ENCODE measurements at places on chromosomes 2 and 18.

DNA sequence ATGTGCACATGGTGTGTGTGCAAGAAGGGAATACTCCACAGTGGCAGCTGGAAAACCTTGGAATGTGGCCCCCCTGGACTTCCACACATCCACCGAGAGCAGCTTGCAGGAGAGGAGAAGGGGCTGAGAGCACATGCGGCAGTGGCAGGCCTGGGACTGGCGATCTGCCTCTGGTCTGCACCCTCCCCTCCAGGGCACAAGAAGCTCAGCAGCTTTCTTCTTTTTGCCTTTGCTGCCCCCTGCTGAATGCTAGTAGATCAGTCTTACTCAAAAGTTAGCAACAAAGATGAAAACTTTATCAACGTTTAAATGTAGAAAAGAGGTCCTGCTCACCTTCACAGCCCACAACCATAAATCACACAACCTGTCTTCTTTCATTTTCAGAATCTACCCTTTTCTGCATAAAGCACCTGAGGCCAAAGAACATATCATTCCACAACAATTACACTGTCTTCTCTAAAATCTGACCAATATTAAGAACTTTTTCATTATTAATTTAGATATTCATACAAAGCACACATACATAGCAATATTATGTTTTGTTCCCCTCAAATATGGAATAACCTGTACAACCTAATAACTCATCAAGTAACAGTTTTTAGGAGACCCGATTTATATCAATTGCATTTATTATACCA lies 34.6 kb downstream of the TGFBRAP1 start:
- peaks cover 39% of the 10 kb centered on the region for H3K36me3 ChIP-seq
- H3K27me3 ChIP-seq = no peaks in the 10 kb centered on the region
- no peak overlapping the region for H3K4me3 ChIP-seq
- DNase-seq = no peak
- no peak overlapping the region for H3K27ac ChIP-seq
- H3K4me1 ChIP-seq = no peaks in the 10 kb centered on the region

GRCh38 chr2:46377666-46378560 lies 80.7 kb downstream of the EPAS1 start:
- H3K27ac ChIP-seq = peak overlapping the region; percentile 80
- peaks cover 98% of the 10 kb centered on the region for H3K36me3 ChIP-seq
- no peak for DNase-seq
- no peaks in the 10 kb centered on the region for H3K27me3 ChIP-seq
- H3K4me1 ChIP-seq = peaks cover 41% of the 10 kb centered on the region

DNA sequence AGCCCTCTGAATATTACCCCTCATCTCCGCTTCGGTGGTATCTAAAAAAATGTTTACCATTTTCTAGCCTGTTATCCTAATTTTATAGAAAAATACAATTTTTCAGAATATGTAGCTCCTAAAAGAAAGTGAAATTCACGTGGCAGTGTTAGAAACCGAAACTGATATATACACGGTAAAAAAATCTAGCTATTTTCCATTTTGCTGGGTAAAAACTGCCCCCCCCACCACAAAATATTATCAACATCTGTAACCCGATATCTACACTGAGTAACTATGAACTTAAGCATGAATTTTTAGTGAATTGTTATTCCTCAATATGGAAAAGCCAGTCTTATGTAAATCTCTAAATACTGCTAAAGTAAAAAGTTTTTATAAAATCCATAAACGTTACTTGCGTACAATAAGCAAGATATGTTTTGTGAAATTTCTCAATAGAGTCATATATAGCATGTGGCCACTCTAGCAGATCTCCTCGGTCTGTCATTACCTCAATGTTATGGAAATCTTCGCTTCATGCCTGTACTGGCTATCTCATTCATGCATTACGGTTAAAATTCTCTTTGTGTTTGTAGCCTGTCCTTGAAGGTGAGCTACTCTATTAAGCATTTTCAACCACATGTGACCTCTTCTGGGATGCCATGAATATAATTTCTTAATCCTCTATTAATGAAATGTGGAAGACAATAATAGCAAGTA lies 524.2 kb downstream of the TRIB2 start:
- no peak overlapping the region for H3K4me3 ChIP-seq
- H3K36me3 ChIP-seq = no peaks in the 10 kb centered on the region
- no peaks in the 10 kb centered on the region for H3K27me3 ChIP-seq
- no peak for DNase-seq
- H3K4me1 ChIP-seq = no peaks in the 10 kb centered on the region
- no peak overlapping the region for H3K27ac ChIP-seq

- no peak for DNase-seq
- H3K4me3 ChIP-seq = peak overlapping the region; percentile 53
- H3K27me3 ChIP-seq = no peaks in the 10 kb centered on the region
- no peaks in the 10 kb centered on the region for H3K36me3 ChIP-seq
- peaks cover 16% of the 10 kb centered on the region for H3K4me1 ChIP-seq
Observed at GRCh38 chr2:96116879-96117533, 635 bp upstream of the ADRA2B start.

DNA sequence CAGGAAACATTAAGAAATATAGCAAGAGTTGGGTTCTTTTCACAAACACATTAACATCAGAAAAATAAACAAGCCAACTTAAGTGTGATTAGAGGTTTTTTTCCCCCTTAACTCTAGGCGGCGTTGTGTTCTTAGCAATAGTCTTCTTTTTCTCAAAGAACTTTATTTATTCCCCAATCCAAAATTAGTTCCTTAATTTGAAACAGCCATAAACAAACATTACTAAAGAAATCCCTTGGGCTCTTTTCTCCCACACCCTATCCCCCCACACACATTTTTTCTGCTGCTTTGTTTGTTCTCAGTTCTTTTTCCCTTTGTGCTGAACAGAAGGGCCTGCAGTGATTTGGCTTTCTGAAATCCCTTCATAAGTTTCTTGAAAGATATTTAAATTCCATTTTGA lies 13.2 kb upstream of the MYO1B start:
- peaks cover 4% of the 10 kb centered on the region for H3K4me1 ChIP-seq
- H3K27me3 ChIP-seq = no peaks in the 10 kb centered on the region
- no peaks in the 10 kb centered on the region for H3K36me3 ChIP-seq
- H3K27ac ChIP-seq = no peak overlapping the region
- H3K4me3 ChIP-seq = no peak overlapping the region

DNA sequence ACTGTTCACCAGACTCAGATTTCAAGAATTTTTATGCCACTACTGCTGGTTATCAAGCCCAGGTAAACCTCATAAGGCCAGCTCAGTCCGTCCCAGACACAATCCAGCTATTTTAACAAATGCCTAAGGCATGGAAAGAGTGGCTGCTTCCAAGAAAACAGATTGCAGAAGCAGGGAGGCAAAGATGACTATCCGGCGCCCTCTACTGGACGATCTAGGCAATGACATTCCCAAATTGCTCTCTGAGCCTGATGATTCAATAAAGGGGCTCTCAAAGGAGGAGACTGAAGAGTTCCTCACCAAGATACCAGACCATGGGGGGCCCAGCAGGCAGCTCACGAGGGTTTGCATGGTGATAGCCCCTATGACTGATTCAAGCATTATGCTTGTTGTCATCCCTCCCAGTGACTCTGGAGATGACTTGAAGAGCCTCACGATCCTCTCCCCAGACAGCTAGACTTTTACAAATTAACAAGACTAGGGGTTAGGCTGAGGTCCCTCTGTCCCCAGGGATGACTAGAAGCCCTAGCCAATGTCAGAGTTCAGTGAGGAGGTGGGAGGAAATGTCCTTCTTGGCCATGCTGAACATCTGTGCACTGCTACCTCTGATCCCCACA lies 25.0 kb downstream of the SERPINB8 start:
- no peak for DNase-seq
- H3K27me3 ChIP-seq = no peaks in the 10 kb centered on the region
- no peaks in the 10 kb centered on the region for H3K36me3 ChIP-seq
- H3K4me3 ChIP-seq = no peak overlapping the region

- no peak overlapping the region for H3K27ac ChIP-seq
- DNase-seq = no peak
- no peaks in the 10 kb centered on the region for H3K4me1 ChIP-seq
- no peaks in the 10 kb centered on the region for H3K27me3 ChIP-seq
- no peak overlapping the region for H3K4me3 ChIP-seq
Observed at GRCh38 chr2:165989851-165990250, 36.3 kb upstream of the TTC21B start.

GRCh38 chr2:12097859-12098258 lies 351.4 kb downstream of the LPIN1 start:
- no peak overlapping the region for H3K4me3 ChIP-seq
- no peak overlapping the region for H3K27ac ChIP-seq
- H3K27me3 ChIP-seq = no peaks in the 10 kb centered on the region

DNA sequence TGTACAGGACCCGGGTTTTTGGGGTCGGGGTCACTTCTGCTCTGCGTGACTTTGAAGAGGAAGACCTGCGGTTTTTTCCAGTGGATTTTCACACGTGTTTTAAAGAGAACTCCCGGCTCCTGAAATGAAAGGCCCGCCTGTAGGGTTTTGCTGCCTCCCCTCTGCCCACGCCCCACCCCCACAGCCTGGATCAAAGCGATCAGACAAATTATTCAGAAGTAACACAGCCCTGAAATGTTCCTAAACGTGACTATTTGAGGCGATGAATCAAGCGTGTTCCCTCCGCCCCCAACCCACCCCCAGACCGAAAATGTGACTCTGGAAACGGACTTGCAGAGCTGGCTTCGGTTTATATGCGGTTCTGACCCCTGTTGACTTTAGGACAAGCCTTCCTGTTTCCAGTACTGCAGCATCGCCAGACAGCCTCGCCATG lies 28.7 kb upstream of the SMIM21 start:
- DNase-seq = no peak
- H3K27me3 ChIP-seq = no peaks in the 10 kb centered on the region
- H3K36me3 ChIP-seq = no peaks in the 10 kb centered on the region
- no peak overlapping the region for H3K27ac ChIP-seq

GRCh38 chr2:235098269-235098668 lies 146.5 kb downstream of the SH3BP4 start:
- DNase-seq = no peak
- H3K27me3 ChIP-seq = no peaks in the 10 kb centered on the region
- no peak overlapping the region for H3K4me3 ChIP-seq
- H3K4me1 ChIP-seq = no peaks in the 10 kb centered on the region
- H3K27ac ChIP-seq = no peak overlapping the region
- no peaks in the 10 kb centered on the region for H3K36me3 ChIP-seq

GRCh38 chr2:16613539-16614011 lies 52.1 kb downstream of the CYRIA start:
- H3K27me3 ChIP-seq = peaks cover 3% of the 10 kb centered on the region
- no peak for DNase-seq
- no peaks in the 10 kb centered on the region for H3K4me1 ChIP-seq
- H3K27ac ChIP-seq = no peak overlapping the region
- no peaks in the 10 kb centered on the region for H3K36me3 ChIP-seq

DNA sequence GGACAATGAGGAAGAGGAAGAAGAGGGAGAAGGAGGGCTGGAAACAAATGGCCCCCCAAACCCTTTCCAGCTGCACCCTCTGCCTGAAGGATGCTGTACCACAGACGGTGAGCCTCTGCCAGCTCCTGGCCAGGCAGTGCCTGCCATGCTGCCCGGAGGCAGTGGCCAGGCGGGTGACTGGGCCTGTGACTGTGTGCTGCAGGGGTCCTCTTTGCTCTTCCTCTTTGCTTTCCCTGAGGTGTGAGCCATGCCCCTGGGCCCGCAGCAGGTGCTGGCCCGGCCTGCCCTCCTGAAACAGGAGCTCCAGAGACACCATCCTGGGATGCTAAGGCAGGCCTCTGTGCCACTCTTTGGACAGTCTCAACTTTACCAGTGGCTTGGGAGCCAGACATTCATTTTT lies 28.6 kb downstream of the GREB1 start:
- no peaks in the 10 kb centered on the region for H3K27me3 ChIP-seq
- no peaks in the 10 kb centered on the region for H3K4me1 ChIP-seq
- peak; percentile 40 for DNase-seq
- no peak overlapping the region for H3K27ac ChIP-seq
- H3K36me3 ChIP-seq = no peaks in the 10 kb centered on the region

DNA sequence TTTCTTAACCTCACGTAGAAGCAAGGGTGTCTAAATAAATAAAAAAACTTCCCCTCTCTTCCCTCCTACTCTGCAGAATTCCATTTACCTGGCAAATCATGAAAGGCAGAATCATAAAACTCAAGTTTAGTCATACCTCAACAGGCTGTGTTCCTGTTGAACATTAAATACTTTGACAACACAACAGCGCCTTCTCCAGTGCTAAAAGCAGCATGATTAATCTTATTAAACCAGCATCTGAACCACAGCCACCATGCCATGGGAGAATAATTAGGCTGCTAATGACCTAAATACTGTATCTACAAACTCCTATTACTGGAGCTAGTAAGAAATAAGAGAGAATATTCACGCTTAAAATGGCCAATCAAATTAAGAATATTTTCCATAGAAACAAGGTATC lies 68.1 kb downstream of the CDH2 start:
- H3K27me3 ChIP-seq = no peaks in the 10 kb centered on the region
- no peak overlapping the region for H3K4me3 ChIP-seq
- DNase-seq = no peak
- H3K36me3 ChIP-seq = no peaks in the 10 kb centered on the region
- H3K27ac ChIP-seq = no peak overlapping the region

DNA sequence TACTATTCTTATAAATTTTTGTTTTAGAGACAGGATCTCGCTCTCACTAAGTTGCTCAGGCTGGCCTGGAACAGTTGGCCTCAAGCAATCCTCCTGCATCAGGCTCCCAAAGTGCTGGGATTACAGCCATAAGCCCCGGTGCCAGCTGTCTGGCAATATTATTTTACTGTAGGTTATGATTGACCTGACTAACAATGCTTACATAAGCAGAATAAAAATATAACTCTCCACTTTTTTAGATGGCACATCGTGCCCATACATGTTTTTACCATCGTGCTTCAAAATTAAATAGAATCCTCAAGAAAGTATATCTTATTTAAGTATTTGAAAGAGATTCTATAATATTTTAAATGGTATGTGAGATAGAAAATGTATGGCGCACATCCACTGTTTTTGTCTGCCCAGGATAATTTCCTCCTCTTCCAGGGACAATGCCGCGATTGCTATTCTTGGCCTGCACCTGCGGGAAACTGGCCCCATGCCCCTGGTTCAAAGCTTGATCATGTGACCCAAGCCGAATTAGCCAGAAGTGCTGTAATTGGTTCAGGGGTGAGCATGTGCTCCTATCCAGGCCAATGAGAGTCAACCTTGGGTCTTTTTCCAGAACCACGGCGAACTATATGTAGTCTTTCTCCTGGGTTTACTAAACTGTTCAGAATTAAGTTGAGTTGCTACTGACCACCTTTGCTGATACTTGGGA lies 38.3 kb upstream of the GREB1L start:
- no peak overlapping the region for H3K4me3 ChIP-seq
- no peak overlapping the region for H3K27ac ChIP-seq
- no peaks in the 10 kb centered on the region for H3K36me3 ChIP-seq
- peaks cover 4% of the 10 kb centered on the region for H3K27me3 ChIP-seq

- H3K27me3 ChIP-seq = no peaks in the 10 kb centered on the region
- no peak for DNase-seq
- peaks cover 15% of the 10 kb centered on the region for H3K4me1 ChIP-seq
- no peak overlapping the region for H3K4me3 ChIP-seq
Observed at GRCh38 chr18:62018034-62018758, 125.4 kb upstream of the RNF152 start.

GRCh38 chr2:99485411-99485810 lies 4.4 kb downstream of the REV1 start:
- no peak overlapping the region for H3K27ac ChIP-seq
- no peak overlapping the region for H3K4me3 ChIP-seq
- DNase-seq = no peak

Measured in tibial artery (tissue), 4 donors.